ENCODE measurements at places on chromosomes 3 and 15. TPM values are rescaled to one million over a fixed set of nuclear protein-coding genes. Genes with fewer than 3 reads are reported as not detected.

GRCh38 chr3:112134335-112135124 lies 1.5 kb upstream of the GCSAM start:
- DNase-seq: no peak

DNA sequence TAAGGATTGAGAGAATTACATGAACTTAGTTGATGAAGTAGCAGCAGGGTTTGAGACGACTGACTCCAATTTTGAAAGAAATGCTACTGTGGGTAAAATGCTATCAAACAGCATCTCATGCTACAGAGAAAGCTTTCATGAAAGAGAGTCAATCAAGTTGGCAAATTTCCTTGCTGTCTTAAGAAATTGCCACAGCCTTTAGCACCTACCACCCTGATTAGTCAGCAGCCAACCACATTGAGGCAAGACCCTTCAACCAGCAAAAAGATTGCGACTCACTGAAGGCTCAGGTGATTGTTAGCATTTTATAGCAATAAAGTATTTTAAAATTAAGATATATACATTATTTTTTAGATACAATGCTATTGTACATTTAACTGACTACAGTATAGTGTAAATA lies 80.9 kb downstream of the RAP2B start:
- no peak for DNase-seq

DNA sequence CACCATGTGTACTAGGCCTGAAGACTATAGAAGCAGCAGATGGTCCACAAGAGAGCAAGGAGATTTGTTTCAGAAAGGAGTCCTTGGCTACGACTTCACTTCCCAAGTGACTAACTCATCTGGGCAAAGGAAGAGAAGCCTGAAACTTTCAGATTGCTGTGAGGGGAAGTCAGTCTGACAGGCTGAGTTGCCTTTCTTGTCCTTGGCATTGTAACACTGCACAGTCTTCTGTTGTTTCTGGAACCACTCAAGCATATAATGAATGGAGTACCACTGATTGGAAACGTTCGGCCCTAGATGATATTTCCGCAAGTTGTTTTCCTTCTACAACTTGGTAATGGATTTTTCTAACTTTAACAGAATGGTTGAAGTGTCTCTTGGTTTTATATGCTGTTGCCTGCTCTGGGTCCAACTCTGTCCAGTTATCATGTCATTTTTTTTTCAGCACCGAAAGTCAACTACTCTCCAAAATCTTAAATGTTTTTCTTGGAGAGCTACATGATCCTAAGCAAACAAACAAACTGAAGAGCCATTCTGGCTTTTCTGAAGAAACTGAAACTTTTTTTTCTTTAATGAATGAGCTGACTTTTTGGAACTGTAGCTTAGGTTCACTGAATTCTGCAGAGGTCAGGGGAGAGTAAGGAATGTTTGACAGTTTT lies 685.7 kb downstream of the MECOM start:
- DNase-seq: no peak

- no peak for DNase-seq
Measured at GRCh38 chr15:68314563-68314962, 37.0 kb downstream of the FEM1B start.

The GOLGB1 gene
- polyA plus RNA-seq: 44.8 TPM

The ECE2 gene
- not detected for polyA plus RNA-seq
